Esophagus muscularis mucosa (tissue), 4 donors: ENCODE measurements at places on chromosomes 2 and 18. TPM values are rescaled to one million over a fixed set of nuclear protein-coding genes. Genes with fewer than 3 reads are reported as not detected.

DNA sequence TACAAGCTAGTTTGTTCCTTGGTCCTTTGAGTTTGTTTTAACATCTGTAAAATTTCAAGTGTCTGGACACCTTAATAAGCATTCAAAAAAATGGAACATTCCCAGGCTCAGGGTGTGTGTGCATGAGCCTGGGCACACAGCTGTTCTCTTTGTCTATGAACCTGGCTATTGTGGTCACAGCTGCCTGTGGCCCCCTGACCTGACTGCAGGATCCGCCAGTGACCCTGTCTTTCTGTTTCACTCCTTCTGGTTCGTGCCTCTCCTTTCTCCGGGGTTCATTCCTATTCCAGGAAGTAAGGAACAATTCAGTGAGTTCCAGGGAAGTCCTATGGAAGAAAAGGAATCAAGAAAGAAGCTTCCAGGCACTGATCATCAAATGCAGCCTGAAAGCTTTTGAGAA is 35.6 kb downstream of the VWA3B start:
- no peaks in the 10 kb centered on the region for H3K36me3 ChIP-seq
- H3K4me3 ChIP-seq: no peak overlapping the region
- no peak overlapping the region for H3K27ac ChIP-seq
- H3K27me3 ChIP-seq: no peaks in the 10 kb centered on the region
- DNase-seq: no peak

- H3K27me3 ChIP-seq: no peaks in the 10 kb centered on the region
- H3K4me1 ChIP-seq: no peaks in the 10 kb centered on the region
- no peaks in the 10 kb centered on the region for H3K36me3 ChIP-seq
- no peak for DNase-seq
- no peak overlapping the region for H3K4me3 ChIP-seq
- no peak overlapping the region for H3K27ac ChIP-seq
Observed at GRCh38 chr18:3329471-3329870, 67.5 kb downstream of the MYL12B start.

DNA sequence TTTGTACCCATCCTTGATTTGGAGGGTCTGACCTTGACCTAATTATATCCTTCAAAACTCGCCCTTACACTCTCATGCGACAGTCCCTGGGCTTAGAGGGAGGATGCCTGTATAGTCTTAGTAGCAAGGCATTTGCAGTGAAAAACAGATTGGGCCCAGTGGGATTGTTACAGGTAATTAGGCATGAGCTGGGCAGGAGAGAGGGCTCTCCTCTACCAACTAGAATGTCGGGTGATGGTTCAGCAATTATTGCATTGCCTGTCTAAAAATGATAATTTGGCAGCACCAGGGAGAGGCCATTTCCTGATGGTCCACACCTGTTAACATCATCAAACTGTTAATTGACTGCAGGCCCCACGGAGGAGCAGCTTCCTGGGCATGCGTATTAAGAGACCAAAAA is 32.4 kb downstream of the COMMD1 start:
- peaks cover 12% of the 10 kb centered on the region for H3K4me1 ChIP-seq
- H3K27me3 ChIP-seq: no peaks in the 10 kb centered on the region
- DNase-seq: no peak
- H3K36me3 ChIP-seq: peaks cover 7% of the 10 kb centered on the region
- no peak overlapping the region for H3K4me3 ChIP-seq
- no peak overlapping the region for H3K27ac ChIP-seq

DNA sequence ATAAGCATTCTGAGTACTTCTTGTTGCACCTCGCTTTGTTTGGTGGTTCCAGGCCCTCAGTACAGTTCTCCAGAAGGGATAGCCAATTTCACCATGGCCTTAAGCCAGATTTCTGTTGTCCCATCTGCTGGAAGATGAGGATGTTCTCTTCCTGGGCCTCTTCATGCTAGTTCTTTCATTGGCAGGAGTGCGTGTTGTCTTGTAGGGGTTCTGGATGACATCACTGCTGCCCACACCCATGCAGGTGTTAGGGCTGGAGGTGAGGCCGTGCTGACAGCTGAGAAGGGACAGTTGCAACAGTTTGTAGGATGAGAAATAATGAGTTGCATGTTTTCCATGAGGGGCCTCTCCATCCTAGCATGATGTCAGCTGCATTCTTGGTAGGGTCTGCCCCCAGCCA is 142.9 kb downstream of the LDLRAD4 start:
- H3K4me1 ChIP-seq: peaks cover 21% of the 10 kb centered on the region
- no peak overlapping the region for H3K4me3 ChIP-seq
- H3K27me3 ChIP-seq: no peaks in the 10 kb centered on the region
- H3K36me3 ChIP-seq: no peaks in the 10 kb centered on the region

GRCh38 chr2:69298261-69298660 is 88.8 kb downstream of the GFPT1 start:
- no peak overlapping the region for H3K27ac ChIP-seq
- no peaks in the 10 kb centered on the region for H3K27me3 ChIP-seq
- no peak overlapping the region for H3K4me3 ChIP-seq
- peaks cover 7% of the 10 kb centered on the region for H3K4me1 ChIP-seq

GRCh38 chr2:24806661-24807036 is 13.4 kb downstream of the CENPO start:
- DNase-seq: no peak
- H3K36me3 ChIP-seq: no peaks in the 10 kb centered on the region
- no peak overlapping the region for H3K4me3 ChIP-seq
- no peak overlapping the region for H3K27ac ChIP-seq

- DNase-seq: no peak
- no peak overlapping the region for H3K27ac ChIP-seq
- H3K4me1 ChIP-seq: no peaks in the 10 kb centered on the region
Observed at GRCh38 chr2:75751824-75752468, 41.2 kb upstream of the GCFC2 start.

DNA sequence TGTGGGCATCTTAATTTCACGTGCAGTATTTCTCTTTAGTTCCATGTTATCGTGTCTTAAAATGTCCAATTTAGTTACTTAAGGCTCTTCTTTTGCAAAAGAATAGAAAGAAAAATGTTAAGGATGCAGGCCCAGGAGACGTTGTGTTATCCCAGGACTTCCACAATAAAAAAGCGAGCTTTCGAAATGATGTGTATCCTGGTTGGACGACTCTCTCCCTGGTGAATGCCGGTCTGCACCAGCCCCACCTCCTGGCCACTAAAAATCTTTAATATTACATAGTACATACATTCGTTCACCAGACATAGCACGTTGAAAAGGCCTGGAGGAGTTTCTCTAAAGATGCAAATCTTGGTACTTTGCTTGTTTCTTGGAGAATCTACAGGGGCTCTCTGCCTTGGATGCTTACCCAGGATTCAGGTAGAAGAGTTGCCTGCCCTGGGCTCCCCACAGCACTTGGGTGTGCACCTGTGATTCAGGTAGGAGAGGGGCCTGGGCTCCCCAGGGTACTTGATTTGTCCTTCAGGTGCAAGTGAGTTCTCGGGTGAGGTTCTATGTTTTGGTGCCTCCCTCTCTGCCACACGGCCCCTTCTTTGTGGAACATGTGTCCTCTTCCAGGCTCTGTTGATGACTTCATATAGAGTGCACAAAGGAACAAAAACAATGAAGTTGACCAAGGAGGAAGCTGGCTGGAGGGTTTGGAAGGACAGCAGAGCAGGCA is 26.6 kb downstream of the TWIST2 start:
- no peak overlapping the region for H3K4me3 ChIP-seq
- peak overlapping the region; percentile 39 for H3K27ac ChIP-seq
- DNase-seq: no peak
- H3K4me1 ChIP-seq: peaks cover 24% of the 10 kb centered on the region
- H3K27me3 ChIP-seq: no peaks in the 10 kb centered on the region
- H3K36me3 ChIP-seq: no peaks in the 10 kb centered on the region

GRCh38 chr2:689877-690510 is 12.8 kb upstream of the TMEM18 start:
- H3K27me3 ChIP-seq: no peaks in the 10 kb centered on the region
- H3K4me3 ChIP-seq: no peak overlapping the region
- H3K4me1 ChIP-seq: no peaks in the 10 kb centered on the region
- H3K27ac ChIP-seq: no peak overlapping the region

- no peaks in the 10 kb centered on the region for H3K27me3 ChIP-seq
- peaks cover 38% of the 10 kb centered on the region for H3K4me1 ChIP-seq
- H3K27ac ChIP-seq: no peak overlapping the region
- no peaks in the 10 kb centered on the region for H3K36me3 ChIP-seq
Observed at GRCh38 chr2:55160422-55160821, 71.7 kb downstream of the CLHC1 start.

GRCh38 chr2:190318514-190318913 is 1.1 kb downstream of the HIBCH start:
- peak overlapping the region; percentile 78 for H3K4me3 ChIP-seq
- no peaks in the 10 kb centered on the region for H3K27me3 ChIP-seq
- peaks cover 52% of the 10 kb centered on the region for H3K4me1 ChIP-seq
- H3K36me3 ChIP-seq: no peaks in the 10 kb centered on the region

DNA sequence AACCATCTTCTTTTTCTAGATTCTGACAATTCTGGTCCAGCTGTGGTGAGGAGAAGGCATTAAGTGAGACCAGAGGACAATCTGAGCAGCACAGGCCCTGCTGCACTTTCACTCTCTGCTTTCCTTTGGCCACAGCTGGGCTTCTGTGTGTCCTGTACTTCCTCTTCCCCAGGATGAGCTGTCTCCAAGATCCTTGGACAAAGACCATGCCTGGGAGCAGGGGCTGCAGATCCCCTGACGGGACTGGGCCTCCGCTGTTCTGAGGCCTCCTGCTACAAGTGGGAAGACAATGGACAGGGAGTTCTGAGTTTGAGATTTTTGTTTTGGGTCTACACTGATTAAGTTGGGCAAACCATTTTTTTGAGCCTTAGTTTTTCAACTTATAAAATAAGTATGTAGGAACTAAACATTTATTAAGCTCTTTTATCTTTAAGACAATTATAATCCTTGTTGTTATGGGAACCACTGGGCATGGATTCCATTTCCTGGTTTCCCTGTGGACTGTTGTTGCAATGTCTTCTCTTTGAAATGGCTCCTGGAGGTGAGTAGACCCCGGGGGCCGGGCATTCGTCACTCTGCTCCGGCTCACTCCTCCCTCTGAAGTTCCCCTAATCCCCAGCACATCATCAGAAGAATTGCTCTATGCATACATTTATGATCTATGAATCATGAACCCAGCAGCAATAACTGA is 266.6 kb downstream of the ACTR3 start:
- no peaks in the 10 kb centered on the region for H3K4me1 ChIP-seq
- no peak overlapping the region for H3K4me3 ChIP-seq
- no peaks in the 10 kb centered on the region for H3K36me3 ChIP-seq
- no peak overlapping the region for H3K27ac ChIP-seq

DNA sequence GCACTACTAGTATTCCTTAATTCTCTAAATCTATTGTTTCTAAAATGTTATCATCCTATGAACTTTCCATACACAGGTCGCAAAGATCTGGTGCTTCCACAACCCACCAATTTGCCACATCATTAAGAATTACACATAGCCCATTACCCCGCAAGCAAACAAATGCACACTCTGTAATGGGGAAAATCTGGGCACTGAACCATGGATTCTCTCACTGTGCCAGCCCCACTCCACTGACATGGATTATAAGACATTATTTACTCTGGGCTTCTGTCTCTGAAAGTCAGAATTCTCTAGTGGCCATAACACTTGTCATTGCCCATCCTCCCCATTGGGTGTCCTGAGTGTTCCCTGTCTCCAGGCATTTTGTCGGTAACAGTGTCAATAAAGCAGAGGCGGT is 537.1 kb downstream of the EPHA4 start:
- no peaks in the 10 kb centered on the region for H3K36me3 ChIP-seq
- no peak overlapping the region for H3K4me3 ChIP-seq
- no peaks in the 10 kb centered on the region for H3K4me1 ChIP-seq
- H3K27ac ChIP-seq: no peak overlapping the region
- DNase-seq: no peak
- no peaks in the 10 kb centered on the region for H3K27me3 ChIP-seq

DNA sequence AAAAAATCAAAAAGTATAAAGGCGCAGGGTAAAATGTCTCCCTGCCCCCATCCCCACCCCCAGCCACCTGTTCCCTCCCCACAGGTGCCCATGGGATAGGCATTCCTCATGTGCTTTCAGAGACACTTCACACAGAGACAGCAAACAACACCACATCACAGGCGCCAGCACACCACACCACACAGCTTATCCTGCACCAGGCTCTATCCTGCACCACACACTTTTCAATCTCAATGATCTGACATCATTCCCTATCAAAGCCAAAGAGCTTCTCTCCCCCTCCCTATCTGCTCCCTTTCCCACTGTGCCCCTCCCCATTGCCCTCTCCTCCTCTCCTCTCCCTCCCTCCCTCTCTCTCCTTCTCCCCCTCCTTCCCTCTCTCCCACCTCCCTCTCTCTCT is 15.5 kb downstream of the FAM178B start:
- H3K27me3 ChIP-seq: no peaks in the 10 kb centered on the region
- no peak overlapping the region for H3K27ac ChIP-seq
- no peak for DNase-seq
- no peaks in the 10 kb centered on the region for H3K4me1 ChIP-seq

DNA sequence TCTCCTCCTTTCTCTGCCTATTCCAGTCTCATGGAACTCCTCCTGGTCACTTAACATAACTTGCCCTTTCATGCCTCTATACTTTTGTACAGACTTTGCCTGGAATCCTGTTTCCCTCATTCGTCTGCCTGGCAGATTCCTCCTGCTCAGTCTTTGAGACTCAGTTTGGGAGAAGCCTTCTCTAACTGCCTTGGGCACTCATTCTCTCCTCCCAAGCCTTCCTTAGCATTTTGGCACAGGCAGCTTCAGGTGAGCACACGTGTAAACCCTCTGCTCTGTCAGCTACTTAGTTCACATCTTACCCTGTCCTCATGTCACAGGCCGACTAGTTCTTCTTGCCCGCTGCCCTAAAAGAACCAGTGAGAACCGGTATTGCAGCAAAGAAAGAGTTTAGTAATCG is 6.0 kb upstream of the FAM98A start:
- no peak overlapping the region for H3K27ac ChIP-seq
- H3K36me3 ChIP-seq: no peaks in the 10 kb centered on the region
- no peaks in the 10 kb centered on the region for H3K27me3 ChIP-seq
- no peak overlapping the region for H3K4me3 ChIP-seq
- DNase-seq: no peak
- peaks cover 13% of the 10 kb centered on the region for H3K4me1 ChIP-seq

DNA sequence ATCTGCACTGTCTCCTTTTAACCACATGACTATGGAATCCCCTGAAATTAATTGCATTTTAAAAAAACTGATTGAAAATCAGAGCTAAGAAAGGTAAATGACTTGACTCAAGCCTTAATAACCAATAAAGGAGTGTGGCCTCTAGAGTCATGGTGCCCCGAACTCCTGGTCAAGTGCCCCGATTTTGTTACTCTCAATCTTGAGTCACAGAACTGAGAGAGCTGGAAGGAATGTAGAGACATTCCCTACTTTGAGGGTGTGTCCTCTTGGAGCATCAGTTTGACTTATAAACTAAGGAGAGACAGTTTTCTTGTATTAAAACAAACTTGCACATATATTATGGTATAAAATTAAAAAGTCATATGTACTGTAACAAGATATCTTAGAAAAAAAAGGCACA is 2.4 kb downstream of the WDR43 start:
- H3K36me3 ChIP-seq: peaks cover under 1% of the 10 kb centered on the region
- H3K27ac ChIP-seq: no peak overlapping the region

- no peak overlapping the region for H3K27ac ChIP-seq
- no peaks in the 10 kb centered on the region for H3K27me3 ChIP-seq
- H3K36me3 ChIP-seq: no peaks in the 10 kb centered on the region
- H3K4me3 ChIP-seq: no peak overlapping the region
- DNase-seq: no peak
Observed at GRCh38 chr18:78136986-78137385, 842.6 kb upstream of the SALL3 start.

The AMMECR1L gene
- total RNA-seq: 11.1 TPM

The RPRD1A gene
- 62.9 TPM for total RNA-seq

The POLR1A gene
- 13.3 TPM for total RNA-seq

The CIDEA gene
- total RNA-seq: not detected

The ZNF2 gene
- 6.6 TPM for total RNA-seq

The LIPG gene
- 11.9 TPM for total RNA-seq

The SERPINB11 gene
- not detected for total RNA-seq

The POMC gene
- 12.4 TPM for total RNA-seq
